ENCODE measurements at places on chromosomes 7 and 10.
A peak's percentile ranks its signal among the peaks of the same experiment; 100 is the strongest.

- peak; percentile 25 for DNase-seq
These were observed 14.7 kb downstream of the CNPY1 start for GRCh38 chr7:155531681-155532080.

GRCh38 chr10:30963992-30964930 is 67.4 kb downstream of the ZNF438 start:
- no peak for DNase-seq

DNA sequence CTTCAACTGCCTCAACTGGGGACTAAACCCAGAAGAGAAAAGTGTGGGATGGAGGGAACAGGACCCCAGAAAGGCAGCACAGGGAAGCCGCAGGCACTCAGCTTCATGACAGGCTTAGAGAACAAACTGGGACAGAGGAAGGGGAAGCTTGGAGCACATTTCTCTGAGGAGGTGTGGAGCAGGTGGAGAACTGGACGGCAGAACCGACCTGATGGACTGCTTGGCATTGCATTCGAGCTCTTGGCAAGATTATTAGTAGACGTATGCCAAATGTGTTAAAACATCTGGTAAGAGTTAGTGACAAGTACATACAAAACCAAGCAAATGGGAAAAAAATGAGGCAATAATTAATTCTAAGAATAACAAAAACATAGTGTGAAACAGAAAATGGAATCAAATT is 335.7 kb downstream of the SFMBT2 start:
- no peak for DNase-seq

- DNase-seq = no peak
These were observed 35.0 kb upstream of the DAGLB start for GRCh38 chr7:6482743-6483119.

- DNase-seq = no peak
These were observed 522 bp downstream of the CCL24 start for GRCh38 chr7:75813084-75813483.

DNA sequence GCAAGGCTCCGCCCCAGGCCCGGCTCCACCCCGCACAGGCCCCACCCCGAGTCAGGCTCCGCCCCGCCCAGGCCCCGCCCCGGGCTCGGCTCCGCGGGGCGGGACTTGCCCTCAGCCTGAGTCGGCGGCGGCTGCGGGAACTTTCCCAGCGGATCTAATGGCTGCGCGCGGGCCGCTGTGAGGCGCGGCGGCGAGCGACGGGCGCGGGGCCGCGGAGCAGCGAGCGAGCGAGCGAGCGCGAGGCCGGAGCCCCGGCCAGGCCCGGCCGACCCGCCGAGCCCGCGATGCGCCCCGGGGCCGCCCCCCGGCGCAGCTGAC is at the start of gene INPP5A:
Gene INPP5A (plus strand): TSS at position 104 of the 318 bp plus-strand sequence. CDS start 310 bp downstream, outside the sequence.
- no peak for DNase-seq

DNA sequence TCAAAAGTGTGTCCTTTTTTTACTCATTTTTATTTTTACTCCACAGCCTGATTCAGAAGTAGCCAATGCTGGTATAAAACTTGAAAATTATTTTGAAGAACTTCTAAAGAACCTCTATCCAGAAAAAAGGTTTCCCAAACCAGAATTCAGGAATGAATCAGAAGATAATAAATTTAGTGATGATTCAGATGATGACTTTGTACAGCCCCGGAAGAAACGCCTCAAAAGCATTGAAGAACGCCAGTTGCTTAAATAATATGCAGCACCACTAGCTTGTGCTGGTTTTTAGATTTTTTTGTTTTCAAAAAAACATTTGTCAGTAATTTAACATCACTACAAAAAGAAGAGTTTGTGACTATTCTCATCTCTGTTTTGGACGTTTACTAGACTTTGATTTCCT is 116.5 kb downstream of the SVOPL start:
- DNase-seq = no peak

DNA sequence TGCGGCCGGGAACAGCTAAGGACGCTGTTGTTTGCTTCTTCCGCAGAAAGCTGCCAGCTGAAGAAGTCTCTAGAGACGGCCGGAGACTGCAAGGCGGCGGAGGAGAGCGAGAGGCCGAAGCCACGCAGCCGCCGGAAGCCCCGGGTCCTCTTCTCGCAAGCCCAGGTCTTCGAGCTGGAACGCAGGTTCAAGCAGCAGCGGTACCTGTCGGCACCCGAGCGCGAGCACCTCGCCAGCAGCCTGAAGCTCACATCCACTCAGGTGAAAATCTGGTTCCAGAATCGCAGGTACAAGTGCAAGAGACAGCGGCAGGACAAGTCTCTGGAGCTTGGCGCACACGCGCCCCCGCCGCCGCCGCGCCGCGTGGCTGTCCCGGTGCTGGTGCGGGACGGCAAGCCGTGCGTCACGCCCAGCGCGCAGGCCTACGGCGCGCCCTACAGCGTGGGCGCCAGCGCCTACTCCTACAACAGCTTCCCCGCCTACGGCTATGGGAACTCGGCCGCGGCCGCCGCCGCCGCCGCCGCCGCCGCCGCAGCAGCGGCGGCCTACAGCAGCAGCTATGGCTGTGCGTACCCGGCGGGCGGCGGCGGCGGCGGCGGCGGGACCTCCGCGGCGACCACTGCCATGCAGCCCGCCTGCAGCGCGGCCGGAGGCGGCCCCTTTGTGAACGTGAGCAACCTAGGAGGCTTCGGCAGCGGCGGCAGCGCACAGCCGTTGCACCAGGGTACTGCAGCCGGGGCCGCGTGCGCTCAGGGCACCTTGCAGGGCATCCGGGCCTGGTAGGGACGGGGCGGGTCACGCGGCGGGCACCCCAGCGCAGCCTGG is 2.4 kb downstream of the NKX2-3 start:
- peak; percentile 61 for DNase-seq

GRCh38 chr7:76231071-76231470 is 29.4 kb downstream of the SRRM3 start:
- DNase-seq = no peak

DNA sequence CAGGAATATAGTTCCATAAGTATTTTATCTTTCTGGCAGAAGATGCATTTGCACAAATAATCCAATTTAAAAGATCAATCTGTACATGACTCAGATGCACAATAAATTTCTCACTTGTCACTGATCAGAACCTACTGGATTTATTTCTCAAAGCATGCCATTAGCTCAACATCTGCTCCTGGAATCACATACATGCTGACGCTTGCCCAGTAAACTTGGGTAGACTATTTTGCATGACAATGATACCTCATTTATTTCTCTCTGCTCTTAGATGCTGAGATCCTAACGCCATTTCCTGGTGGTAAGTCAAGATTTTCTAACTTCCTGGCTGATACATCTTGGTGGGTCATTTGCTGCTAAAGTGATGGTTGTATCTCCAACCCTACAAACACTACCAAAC is 33.8 kb upstream of the C10orf120 start:
- DNase-seq = peak; percentile 34

DNA sequence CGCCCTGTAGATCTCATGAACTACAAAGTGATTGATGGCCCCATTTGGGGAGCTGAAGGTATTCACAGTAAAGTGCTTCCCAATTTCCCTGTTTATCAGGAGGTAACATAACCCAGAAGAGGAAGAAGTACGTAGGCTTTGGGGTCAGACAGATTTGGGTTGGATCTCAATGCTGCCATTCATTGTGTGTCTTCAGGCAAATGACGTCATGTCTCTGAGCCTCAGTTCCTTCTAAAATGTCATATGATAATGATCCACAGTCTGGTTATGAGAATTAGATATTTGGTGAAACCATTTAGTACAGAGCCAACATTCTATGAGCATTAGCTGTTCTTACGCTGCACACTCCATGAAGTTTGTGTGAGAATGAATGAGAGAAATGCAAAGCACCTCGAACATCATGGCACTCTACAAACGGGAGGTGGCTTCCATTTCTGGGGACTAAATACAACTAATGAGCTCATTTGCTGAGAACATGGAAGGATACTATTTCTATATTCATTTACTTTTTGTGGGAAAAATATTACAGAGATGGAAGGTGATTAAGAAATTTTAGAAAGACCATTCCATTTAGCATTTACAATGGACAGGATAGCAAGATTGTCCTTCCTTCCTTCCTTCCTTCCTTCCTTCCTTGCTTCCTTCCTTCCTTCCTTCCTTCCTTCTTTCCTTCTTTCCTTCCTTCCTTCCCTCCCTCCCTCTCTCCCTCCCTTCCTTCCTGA is 13.8 kb upstream of the JCAD start:
- DNase-seq = no peak

DNA sequence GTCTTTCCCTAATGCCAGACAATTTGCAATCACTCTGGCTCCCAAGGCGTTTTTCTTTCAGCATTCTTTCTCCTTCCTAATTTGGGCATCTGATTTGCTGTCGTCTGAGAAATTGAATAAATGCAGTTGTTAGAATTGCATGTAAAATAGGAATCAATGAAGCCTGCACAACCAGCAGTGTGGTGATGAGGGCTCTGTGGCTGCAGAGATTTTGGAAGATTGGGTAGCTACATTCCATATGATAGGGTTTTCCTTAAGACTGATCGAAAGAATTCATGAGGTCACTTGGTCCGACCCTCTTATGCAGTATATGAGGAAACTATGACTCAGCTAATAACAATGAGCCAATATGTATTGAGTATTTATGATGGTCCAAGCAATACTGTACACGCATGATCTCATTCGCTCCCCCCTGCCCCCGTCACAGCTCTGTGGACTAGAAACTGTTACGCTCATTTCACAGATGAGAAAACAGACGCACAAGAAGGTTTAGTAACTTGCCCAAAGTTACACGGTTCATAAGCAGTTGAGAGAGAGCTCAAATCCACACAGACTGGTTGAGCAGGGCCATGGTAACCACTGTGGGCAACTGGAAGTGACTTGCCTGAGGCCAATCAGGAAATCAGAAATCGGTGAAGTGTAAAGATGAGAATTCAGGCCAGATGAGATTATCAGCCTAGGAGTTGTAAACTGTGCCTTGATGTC is 527.2 kb downstream of the GATA3 start:
- DNase-seq = peak; percentile 54

- no peak for DNase-seq
These were observed 66.1 kb downstream of the FZD1 start for GRCh38 chr7:91330191-91330808.

GRCh38 chr7:158657189-158657746 is 47.3 kb downstream of the NCAPG2 start:
- no peak for DNase-seq

DNA sequence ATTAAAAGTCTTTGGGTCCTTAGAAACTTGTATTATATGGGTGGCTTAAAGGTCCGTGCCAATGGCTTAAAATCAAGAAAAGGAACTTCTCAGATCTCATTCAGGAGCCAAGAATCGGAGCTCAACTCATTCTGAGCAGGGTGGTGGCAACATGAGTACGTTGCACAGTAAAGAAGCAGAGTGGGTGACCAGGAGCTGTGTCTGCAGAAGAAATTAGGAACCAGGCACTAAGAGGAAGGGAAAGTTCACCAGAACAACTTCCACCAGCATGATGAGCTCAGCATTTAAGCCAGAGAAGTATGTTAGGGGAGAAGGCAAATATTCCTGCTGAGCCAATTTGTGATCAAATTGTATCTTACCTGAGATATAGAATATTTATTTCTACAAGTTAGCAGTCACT is 236.0 kb upstream of the NRP1 start:
- no peak for DNase-seq

DNA sequence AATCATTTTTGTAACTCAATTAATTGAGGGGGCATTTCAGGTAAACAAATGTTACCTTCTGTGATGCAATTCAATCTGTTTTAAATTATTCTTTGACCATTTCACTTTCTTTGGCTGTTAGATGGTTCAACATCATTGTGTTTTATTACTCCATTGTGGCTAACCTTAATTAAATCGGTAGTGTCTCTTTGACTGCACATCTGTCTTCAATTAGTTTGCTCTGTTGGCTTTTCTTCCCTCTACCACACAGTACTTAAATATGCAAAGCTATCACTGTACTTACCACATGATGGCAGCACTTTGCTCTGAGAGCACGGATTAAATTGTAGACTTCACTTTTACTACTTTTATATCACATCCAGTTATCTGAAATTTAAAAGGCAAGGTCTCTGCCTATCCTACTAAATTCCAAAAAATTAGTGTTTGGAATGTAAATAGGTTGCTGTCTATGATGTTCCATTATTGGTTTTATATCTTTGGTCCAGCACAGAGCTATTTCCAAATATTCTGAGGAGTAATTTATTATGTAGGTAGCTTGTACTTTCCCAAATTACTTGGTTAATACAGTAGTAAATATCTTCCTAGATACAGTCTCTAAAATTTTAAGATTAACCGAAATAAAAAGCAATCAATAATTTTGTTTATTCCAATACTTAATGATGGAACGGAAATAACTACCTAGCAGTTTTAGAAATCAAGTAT is 352.0 kb downstream of the PCLO start:
- peak; percentile 62 for DNase-seq

- peak; percentile 73 for DNase-seq
These were observed 90.3 kb upstream of the PARD3 start for GRCh38 chr10:34905200-34905927.

DNA sequence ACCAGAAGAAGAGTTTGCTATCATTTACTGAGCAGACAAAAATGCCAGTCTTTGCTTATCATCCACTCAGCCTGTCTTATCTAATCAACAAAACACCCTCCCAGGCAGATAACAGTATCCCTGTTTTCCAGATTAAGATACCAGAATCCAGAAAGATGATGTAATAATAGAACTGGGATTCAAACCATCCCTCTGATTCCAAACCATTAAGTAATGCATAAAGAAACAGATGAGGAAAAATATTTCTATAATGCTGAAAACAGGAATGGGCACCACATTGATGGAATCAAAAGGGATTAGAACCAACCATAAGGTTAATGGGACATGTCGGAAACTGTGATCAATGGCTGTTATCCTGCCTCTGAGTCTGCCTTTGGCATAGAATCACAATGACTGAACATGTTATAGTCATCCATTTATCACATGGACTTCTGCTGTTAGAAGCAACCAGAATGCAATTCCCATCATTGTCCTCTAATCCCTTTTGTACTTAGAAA is 92.1 kb upstream of the RSU1 start:
- no peak for DNase-seq

GRCh38 chr10:62053860-62054259 is 152.4 kb downstream of the ARID5B start:
- no peak for DNase-seq

GRCh38 chr7:95899919-95900513 is 127.7 kb downstream of the DYNC1I1 start:
- DNase-seq = no peak

- no peak for DNase-seq
These were observed 9.7 kb upstream of the FKBP9 start for GRCh38 chr7:32947420-32947983.

DNA sequence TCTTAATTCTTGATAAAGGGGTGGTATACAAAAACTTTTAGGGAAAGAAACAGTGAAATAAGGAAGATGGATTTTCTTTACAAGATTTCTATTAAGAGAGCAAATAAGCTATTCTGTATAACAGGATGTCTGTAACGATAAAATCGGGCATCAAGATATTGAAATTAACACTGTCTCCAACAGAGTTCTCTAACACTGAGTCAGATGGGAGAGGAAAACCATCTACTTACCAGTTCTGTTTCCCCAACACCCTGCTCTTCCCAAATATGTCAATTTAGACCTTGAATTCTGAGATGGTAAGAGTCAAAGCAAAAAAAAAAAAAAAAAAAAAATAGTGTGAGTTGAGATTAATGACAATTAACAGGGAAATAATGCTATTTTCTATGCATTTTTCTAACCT is 23.0 kb downstream of the SMURF1 start:
- DNase-seq = no peak
